Activated CD8-positive, alpha-beta T cell treated with anti-CD3 and anti-CD28 coated beads for 36 hours (primary cell): ENCODE measurements at places on chromosomes 3 and 15.

DNA sequence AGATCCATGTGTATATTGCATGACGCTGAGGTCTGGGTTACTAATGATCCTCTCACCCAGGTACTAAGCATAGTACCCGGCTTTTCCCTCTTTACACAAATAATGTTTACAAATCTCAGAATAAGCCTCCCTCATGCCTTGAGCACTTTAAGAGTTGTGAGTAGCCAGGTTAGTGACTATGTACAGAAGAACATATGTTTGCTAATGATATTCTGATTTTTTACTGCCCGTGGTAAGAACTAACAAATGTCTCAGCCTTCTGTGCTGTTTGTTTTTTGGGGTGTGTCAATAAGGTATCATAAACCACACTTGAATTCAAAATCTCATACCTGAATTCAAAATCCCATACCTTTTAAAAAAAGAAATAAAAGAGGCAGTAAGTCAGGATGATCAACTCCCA lies 59.5 kb downstream of the ABCC5 start:
- DNase-seq = no peak

DNA sequence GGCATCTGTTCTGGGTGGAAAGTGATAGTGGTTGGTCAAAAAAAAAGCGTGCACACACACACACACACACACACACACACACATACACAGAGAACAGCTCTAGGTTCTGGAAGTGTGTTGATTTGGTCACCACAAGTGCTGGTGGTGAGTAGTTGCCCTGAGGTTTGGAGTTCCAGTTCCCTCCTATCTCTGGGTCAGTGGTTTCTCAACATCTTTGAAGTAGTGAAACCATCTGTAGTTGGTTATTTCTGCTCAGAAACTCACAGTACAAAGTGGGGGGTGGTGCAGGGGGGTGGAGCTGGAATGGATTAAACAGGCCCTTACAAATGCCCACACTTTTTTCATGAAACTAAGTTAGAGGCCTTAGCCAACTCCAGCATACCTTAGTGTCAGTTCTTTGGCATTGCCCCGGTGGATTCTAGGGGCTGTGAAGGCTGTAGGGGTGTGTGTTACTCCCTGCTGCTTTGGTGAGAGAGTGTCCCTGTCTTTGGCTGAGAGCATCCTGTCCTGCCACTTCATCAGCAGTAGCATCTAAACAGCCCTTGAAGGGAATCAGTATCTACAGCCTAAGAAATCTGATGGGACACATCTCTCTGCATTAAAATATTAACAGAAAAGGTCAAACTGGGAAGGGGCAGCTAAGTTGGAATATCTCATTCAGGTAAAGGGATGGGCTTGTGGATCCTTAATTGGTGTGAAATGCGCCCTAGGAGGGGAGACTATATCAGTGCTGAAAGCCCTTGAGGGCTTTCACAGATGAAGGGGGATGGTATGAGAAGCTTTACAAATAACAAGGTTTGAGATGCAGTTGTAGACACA lies 20.6 kb downstream of the SMAD3 start:
- peak; percentile 79 for DNase-seq

- DNase-seq = no peak
These were observed 63.1 kb downstream of the TLE3 start for GRCh38 chr15:70034596-70034995.

GRCh38 chr15:60917461-60918145 lies 311.5 kb downstream of the RORA start:
- no peak for DNase-seq

DNA sequence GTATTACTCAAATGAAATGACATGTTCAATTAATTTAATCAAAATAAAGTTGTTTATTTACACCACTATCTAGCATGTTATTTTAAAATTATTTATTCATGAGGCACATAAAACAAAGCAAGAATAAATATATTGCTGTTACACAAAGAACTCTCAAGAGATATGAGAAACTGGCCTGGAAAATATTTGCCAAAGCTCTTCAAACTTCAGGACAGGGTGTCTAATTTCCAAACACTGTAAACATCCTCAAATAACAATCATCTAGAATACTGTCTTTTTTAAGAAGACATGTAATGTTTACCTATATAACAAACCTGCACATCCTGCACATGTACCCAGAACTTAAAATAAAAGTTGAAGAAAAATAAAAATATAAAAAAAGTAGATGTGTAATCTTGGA lies 876.6 kb downstream of the TUSC7 start:
- no peak for DNase-seq

DNA sequence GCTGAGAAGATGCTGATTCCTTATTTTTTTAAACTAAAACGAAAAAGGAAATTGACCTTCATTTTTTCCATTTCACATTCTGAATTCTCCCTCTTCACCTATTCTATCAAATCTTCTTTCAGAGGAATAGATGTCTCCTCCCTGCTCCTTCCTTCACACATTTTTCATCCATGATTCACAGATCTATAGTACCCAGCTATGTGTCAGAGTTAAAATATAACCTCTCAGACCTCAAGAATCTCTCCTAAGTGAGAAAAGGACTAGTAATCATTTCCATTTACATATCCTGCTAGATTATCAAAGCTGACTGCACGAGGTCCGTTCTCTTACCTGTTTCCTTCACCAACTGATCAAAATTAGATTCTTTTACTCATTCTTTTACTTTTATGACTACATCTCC lies 1297.6 kb upstream of the ALCAM start:
- no peak for DNase-seq

DNA sequence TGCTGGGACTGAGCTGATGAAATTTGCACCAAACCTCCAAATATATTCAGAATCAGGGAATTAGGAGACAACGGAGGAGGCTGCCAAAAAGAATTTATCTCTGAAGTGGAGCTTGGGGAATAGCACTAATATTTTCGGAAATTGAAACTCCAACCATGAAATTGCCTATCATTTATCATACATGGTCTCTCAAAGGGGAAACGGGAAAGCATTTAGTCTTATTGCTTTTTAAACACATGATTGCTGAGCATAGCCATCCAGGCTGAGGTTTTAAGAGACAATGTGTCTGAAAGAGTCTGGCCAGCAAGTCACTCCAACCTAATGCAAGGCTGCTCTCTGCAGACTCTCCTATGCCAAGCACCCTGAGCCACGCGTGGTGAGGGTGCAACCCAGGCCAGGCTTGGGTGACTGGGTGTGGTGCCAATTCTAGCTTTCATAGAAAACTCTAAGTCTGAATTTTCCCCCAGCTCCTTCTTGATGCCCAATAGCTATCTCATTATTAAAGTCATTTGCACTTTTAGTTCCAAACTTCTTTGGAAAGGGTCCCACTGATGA lies 200.2 kb downstream of the RPLP1 start:
- no peak for DNase-seq

DNA sequence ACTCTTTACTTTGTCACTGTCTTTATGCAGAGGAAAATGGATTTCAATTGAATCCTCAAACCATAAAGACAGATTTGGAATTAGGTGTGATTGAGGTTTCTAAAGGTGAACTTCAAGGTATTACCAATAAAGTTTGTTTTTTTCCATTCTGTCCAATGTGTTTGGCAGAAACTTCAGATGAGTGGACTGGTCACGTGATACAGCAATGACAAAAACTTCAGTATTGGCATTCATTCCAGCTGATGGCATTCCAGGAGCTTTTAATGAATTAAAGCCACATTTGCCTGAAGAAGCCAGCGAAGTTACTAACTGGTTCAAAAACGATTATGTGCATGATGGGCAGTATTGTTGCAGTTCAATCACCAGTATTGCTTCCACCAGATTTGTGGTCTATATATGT lies 4.5 kb upstream of the MASP1 start:
- no peak for DNase-seq

DNA sequence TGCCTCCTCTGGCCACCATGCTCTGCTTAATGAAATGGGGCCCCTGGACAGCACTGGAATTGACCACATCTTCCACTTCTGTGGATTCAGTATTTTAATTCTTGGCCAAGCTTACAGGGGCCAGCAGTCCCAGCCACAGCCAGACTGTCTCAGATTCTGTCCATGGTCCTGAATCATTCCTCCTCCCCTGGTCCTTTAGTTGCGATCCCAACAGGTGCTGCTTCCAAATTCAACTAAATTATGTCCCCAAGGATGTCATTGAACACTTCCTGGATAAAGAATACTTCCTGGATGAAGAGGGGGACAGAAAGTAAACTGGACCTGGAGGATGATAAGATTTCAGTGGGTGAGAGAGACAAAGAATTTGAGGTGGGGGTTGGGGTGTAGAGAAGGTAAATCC lies 111.1 kb upstream of the FOXB1 start:
- no peak for DNase-seq

- DNase-seq = no peak
These were observed 259.6 kb downstream of the STXBP5L start for GRCh38 chr3:121167374-121168139.

DNA sequence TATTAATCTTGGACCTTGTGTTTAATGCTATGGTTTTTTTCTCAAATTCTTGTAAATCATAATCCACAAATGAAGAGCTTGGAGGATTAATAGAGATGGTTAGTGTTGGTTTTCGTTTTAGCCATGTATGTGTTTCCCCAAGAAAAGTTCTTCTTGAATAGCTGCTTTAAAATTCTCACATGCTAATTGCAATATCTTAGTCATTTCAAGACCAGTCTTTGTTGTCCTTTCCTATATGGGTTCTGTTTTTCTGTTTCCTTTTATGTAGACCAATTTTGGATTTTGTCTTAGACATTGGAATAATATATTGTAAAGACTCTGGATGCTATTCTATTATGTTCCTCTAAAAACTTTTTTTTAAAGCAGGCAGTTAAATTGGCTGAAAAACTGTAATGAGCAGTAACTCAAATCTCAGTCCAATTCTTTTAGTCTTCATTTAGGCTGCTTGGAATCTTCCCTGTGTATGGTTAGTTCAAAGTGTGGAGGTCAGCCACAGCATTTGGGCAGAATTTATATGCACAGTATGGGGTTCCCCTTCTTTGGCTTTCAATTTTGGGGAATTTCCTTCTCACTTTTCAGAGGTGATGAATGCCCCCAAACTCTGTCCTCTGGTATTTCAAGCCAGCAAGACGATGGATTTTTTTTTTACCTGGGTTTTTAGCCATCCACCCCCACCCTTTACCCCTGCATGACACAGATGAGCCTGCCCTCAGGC lies 39.1 kb upstream of the DNAJC13 start:
- DNase-seq = no peak

- DNase-seq = no peak
These were observed 36.7 kb downstream of the SHQ1 start for GRCh38 chr3:72811571-72811970.

GRCh38 chr3:45965653-45966052 lies 22.4 kb downstream of the CXCR6 start:
- peak; percentile 48 for DNase-seq

- no peak for DNase-seq
These were observed 226.6 kb upstream of the TLE3 start for GRCh38 chr15:70324001-70324974.

DNA sequence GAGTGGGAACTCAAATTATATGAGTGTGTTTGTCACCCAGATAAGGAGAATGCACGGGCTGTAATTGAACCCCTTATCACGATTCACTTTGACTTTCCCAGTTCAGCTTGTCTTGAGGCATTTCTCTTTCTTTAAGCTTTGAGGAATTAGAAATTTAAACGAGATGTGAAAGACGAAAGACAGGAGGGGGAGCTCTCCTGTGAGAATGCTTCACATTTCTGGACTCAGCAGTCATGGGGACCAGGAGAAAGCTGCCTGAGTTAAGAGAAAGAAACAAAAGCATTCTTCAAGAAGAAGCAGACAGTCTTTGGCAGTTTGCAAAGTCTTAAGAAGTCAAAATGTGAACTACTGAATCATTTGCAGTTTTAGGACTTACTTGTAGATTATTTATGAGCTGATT lies 205.6 kb downstream of the NECTIN3 start:
- DNase-seq = no peak
